KG1 (cell line): ENCODE measurements at places on chromosomes 3 and 15.

DNA sequence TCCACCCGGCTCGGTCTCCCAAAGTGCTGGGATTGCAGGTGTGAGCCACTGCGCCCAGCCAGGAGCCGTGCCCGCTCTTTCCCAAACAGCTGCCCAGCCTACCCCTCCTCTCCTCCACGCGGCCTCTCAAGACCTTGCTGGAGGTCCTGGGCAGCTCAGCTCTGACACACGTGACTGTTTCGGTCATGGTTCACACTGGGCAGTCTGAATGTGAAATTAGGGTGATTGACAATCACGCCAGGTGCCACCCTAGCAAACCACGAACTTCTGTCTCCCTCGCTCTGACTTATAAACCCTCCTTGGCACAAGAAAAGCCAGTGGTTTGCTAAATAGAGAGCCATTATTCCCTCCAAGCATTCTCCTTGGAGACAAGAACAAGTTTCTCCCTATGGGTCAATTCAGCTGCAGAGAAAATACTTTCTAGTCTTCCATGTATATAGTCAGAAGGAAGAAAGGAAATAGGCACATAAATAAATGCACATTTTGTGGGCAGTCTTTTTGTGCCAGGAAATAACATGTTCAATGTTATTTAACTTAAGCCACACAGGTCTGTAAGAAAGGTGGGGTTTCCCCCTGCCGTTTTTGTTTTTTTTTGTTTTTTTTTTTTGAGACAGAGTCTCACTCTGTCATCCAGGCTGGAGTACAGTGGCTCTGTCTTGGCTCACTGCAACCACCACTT is 121.9 kb upstream of the MEF2A start:
- no peak for DNase-seq

- DNase-seq: no peak
Measured at GRCh38 chr3:61060411-61060861, 190.8 kb downstream of the FHIT start.

DNA sequence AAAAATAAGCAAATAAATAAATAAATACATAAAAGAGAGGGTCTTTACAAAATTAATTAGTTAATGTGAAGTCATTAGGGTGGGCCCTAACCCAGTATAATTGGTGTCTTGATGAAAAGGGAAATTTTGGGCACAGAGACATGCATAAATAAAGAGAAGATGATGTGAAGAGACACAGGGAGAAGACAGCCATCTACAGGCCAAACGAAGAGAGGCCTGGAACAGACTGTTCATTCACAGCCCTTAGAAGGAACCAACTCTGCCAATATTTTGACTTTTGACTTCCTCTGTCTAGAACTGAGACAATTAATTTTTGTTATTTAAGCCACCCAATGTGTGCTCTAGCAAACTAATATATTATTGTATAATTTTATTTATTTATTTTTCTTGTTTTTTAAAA is 29.6 kb upstream of the SELENOK start:
- no peak for DNase-seq

DNA sequence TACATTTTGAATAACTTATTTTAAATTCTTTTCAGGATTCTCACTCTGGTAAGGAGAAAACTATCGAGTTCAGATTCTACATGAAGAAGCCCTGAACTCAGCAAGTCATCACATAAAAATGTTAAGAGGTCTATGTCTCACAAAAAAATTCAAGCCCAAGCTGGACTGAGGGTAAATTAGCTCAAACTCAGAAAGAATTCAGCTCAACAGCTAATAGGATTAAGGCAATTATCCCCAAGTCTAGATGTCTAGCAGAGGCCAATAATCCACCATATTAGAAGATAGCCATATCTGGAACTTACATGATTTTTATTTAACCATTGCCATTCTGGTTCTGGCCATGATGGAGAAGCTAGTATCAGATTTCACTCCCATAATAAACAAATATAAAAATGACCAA is 909.7 kb downstream of the PLOD2 start:
- no peak for DNase-seq

GRCh38 chr3:12342151-12342550 is 53.3 kb downstream of the PPARG start:
- DNase-seq: no peak
